CD8-positive, alpha-beta memory T cell (primary cell): ENCODE measurements at places on chromosomes 6 and 20. TPM values are rescaled to one million over a fixed set of nuclear protein-coding genes. Genes with fewer than 3 reads are reported as not detected.

RAET1L gene
- polyA plus RNA-seq = not detected

DNA sequence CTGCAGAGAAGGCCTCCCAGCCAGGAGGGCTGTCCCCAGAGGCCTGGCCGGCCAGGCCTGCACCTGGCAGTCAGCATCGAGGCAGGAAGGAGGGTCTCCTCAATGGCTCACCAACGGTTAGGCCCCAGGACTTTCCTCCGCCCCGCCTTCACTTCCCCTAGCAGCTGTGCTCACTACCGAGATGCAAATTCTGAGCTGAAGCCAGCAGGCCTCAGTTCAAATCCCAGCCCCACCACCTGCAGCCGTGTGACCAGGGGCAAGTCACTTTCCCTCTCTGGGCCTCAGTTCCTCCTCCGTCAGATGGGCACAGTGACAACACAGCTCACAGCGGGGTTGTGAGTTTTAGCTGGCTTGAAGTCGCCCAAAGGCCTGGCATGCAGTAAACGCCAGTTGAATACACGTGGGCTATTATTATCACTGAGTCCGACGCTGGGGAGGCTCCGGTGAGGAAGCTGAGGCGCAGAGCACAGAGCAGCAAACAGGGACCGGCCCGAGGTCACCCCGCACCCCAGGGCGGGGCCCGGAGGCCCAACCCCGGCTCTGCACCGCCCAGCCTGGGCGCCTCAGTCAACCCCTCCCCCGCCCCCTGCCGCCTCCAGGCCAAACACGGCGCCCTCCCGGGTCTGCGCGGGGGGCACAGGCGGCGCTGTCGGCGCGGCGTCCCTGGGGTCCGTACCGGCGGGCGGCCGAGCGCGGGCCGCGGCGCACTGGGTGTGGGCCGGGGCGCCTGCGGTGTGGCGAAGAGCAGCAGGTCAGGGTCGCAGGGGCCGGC lies 671 bp downstream of the E2F1 start:
- peak; percentile 44 for DNase-seq

KHDC1L gene
- not detected for polyA plus RNA-seq

DNA sequence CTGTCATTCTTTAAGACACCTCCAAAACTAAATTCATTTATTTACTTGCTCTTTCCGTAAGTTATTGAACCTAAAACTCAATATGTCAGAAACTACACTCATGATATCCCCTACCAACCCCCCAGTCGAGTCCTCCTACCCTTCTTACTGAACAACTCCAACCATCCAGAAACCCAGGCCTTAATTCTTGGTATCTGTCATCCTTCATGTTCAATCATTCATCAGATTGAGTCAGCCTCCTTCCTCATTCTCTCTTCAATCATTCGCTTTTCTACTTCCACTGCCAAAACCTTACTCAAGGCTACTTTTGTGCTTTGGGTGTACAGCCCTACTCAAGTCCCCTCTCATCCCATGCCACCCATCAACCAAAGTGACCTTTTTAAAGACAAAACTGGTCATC lies 95.7 kb downstream of the SMLR1 start:
- no peak for DNase-seq

DNA sequence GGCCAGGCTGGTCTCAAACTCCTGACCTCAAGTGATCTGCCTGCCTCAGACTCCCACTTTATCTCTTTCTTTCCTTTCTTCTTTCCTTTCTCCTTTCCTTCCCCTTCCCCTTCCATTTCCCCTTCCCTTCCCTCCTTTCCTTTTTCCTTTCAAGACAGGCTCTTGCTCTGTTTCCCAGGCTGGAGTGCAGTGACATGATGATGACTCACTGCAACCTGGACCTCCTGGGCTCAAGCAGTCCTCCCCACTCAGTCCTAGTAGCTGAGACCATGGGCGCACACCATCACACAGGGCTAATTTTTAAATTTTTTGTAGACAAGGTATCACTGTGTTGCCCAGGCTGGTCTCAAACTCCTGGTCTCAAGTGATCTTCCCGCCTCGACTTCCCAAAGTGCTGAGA lies 377.6 kb upstream of the ZFP64 start:
- DNase-seq = no peak

DNA sequence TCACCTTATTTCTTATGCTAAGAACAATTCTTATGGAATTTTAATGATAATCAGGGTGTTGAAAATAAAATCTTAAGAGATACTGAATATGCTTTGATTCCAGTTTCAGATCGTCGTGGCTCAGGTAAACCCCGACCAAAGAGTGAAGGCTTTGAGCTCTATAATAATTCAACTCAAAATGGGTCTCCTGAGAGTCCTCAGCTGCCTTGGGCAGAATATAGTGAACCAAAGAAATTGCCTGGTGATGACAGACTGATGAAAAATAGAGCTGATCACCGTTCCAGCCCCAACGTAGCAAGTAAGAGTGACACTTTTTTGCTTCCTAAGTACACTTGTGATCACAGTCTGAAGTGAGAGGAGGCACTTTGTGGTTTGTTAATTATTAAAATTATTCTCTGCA lies 50.9 kb upstream of the KIF25 start:
- DNase-seq = no peak

NMBR gene
- not detected for polyA plus RNA-seq

- DNase-seq = no peak
These were observed 381.0 kb upstream of the ARID1B start for GRCh38 chr6:156396068-156396771.

NKAIN2 gene
- polyA plus RNA-seq = not detected

GRCh38 chr6:37517411-37517812 lies 17.7 kb upstream of the CCDC167 start:
- peak; percentile 67 for DNase-seq

SCGN gene
- not detected for polyA plus RNA-seq

GRCh38 chr6:37696220-37696840 lies 1.4 kb downstream of the MDGA1 start:
- peak; percentile 57 for DNase-seq

DNA sequence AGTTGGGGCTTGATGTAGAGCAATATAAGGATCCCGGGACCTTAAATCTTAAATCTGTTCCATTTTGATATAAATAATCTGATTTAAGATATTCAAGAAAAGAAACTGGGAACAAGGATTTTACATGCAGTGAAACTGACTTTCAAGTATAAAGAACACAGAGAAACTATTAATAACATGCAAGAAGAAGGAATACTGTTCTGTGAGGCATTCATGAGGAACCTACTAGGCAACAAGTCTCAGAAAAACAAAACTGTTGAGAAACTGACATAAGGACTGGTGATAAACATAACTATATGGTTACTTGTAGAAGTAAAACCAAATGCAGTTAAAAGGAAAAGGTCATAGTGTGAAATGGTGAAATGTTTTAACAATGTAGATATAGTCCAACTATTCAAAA lies 15.8 kb downstream of the HDDC2 start:
- no peak for DNase-seq

DNA sequence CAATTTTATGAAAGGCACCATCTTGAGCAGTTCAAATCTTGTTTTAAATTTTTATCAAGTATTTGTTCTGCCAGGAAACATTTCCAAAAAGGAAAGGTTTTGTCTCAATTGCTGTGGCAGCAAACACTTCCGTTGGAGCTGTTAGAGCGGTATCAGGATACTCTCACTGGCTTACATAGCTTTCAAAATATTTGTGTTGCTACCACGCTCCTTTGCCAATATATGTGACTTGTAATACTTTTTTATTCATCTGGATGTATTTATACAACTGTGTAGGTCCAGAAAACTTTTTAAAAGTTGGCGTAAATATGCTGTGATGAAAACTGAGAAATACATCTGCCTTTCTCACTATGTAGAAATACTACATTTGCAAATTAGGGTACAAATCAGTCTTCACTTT lies 37.8 kb upstream of the NHSL1 start:
- no peak for DNase-seq

C6orf15 gene
- not detected for polyA plus RNA-seq

TGM6 gene
- not detected for polyA plus RNA-seq

- no peak for DNase-seq
These were observed 1.5 kb downstream of the TMEM181 start for GRCh38 chr6:158561321-158561884.

GRCh38 chr6:30707281-30707850 lies 9.7 kb downstream of the MDC1 start:
- DNase-seq = no peak

- peak; percentile 34 for DNase-seq
These were observed 14.1 kb downstream of the NFATC2 start for GRCh38 chr20:51528263-51529027.

DNA sequence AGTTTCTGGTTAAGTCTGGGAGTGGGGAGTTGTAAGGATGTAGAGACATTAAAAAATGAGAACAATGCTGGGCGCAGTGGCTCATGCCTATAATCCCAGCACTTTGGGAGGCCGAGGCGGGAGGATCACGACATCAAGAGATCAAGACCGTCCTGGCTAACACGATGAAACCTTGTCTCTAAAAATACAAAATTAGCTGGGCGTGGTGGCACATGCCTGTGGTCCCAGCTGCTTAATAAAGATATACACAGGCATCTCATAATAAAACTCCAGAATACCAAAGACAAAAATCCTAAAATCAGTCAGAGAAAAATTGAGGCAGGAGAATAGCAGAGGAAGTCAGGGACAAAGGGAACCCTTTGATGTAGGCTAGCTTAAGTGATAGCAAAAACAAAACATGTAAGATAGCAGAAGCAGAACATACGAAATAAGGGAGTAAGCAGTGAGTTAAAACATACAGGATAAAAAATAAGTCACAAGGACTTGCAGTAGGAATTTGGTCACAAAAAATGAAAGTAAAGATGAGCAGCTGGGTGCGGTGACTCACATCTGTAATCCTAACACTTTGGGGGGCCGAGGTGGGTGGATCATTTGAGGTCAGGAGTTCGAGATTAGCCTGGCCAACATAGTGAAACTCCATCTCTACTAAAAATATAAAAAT lies 23.6 kb downstream of the DDX43 start:
- DNase-seq = no peak

DNA sequence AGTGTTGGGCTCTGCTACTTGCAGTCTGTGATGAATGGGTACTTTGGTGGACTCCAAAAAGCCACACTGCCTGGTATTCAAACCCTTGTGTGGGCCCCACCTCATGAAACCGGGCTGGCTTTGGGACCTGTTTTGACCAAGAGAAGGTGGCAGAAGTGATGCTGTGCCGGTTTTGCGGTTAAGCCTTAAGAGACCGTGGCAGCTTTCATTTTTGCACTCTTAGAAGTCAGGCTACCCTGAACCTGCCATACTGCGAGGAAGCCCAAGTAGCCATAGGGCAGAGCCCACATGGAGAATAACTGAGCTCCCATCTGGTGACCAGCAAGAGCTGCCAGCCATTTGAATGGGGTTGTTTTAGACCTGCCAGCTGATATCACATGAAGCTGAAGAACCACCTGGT lies 10.2 kb downstream of the SULF2 start:
- no peak for DNase-seq

- DNase-seq = no peak
These were observed 21.1 kb downstream of the MRPL14 start for GRCh38 chr6:44105993-44106740.

GRCh38 chr6:111427341-111428116 lies 55.5 kb downstream of the REV3L start:
- DNase-seq = no peak

DNA sequence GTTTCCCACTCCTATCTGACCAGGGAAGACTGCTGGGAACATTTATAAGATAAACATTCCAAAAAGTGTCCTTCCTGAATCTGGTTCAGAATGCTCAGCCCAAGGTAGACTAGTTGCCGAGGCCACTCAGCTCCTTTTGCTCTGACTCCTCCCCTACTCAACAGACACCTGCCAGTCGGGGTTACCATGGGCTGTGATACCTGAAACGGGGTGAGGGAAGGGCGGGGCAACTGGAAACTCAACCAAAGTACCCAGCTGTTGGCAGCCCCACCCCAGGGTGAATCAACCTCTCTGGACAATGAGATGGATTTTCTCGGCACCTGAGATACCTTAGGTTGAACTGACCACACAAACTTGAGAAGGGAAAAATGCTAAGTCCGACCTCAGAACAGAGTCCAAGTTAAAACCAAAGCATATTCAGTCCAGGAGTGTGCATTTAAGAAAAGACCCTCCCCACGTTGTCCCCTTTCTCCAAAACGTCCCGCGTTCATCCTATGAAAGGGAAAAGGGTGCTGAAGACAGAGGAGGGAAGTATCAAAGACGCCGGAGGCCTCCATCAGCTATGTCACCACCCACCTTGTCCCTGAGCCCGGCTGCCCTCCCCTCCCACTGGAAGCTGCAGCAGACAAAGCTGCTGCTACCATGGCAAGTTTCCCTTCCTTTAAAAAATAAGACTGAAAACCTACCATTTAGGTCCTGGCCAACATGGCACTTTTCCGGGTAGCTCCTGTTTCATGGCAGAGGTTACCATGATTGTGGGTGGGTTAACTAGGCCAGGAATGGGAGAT lies 100.1 kb downstream of the SLC23A2 start:
- no peak for DNase-seq

GRCh38 chr20:44491635-44492395 lies 16.1 kb downstream of the TTPAL start:
- DNase-seq = no peak

PROKR2 gene
- polyA plus RNA-seq = 0.94 TPM
